ENCODE measurements at places on chromosomes 5 and 9.

GRCh38 chr9:83934569-83935275 is 13.5 kb upstream of the KIF27 start:
- DNase-seq: no peak

DNA sequence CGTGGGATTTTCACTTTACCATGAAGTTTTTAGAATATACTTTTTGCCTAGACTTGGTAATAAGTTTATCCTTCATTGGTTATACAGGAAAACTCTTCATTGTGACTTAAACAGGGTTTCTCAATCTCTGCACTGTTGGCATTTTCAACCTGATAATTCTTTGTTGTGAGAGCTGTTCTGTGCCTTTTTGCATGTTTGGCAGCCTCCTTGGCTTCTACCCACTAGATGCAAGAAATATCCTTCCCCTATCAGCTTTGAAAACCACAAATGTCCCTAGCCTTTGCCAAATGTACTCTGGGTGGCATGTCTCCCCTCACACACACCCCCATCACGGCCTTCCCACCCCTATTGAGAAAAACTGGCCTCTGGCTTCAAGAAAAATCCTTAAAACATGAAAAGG is 180.9 kb downstream of the ESM1 start:
- DNase-seq: no peak

- DNase-seq: no peak
Measured at GRCh38 chr5:58236498-58236897, 223.4 kb downstream of the PLK2 start.

GRCh38 chr9:89920951-89921350 is 316.1 kb downstream of the GADD45G start:
- no peak for DNase-seq

GRCh38 chr9:128120741-128121465 is 6.6 kb downstream of the PTGES2 start:
- no peak for DNase-seq

DNA sequence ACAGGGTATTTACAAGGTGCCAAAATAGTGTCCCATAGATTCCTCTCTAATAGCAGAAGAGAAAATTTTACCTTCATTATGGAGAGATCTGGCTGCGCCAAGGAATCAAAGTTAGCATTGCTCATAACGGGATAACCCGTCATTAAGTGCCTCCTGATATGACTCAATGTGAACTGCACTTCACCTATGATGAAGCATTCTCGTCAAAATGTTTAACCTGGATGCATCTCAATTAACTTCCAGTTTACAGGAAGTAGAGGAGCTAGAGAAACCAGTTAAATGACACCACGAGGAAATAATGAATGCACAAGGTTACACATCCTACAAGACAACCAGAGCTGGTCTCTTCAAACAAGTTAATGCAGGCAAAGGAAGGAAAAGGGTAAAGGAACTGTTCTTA is 17.2 kb downstream of the FBXW11 start:
- no peak for DNase-seq

GRCh38 chr5:40834391-40834848 is 602 bp downstream of the RPL37 start:
- no peak for DNase-seq

- no peak for DNase-seq
Measured at GRCh38 chr5:15495026-15495425, 5.0 kb upstream of the FBXL7 start.

DNA sequence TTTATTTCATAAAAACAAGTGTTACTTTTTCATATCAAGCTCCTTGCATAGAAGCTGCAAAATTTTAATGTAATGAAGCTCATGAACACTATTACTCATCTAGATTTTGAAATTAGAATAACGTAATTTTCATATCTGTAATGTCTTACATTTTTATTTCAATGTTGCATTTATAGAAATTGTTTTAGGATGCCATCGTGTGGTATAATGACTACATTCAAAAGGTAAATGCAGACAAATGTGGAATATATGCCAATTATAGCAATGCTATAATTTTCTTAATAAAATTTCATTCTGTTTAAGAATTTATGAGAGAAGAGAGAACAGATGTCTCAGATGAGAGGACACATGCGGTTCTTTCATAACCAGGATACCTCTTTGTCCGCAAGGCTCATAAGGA is 230.2 kb downstream of the TMEM232 start:
- DNase-seq: no peak

- DNase-seq: no peak
Measured at GRCh38 chr5:64594601-64595000, 88.8 kb downstream of the RGS7BP start.

DNA sequence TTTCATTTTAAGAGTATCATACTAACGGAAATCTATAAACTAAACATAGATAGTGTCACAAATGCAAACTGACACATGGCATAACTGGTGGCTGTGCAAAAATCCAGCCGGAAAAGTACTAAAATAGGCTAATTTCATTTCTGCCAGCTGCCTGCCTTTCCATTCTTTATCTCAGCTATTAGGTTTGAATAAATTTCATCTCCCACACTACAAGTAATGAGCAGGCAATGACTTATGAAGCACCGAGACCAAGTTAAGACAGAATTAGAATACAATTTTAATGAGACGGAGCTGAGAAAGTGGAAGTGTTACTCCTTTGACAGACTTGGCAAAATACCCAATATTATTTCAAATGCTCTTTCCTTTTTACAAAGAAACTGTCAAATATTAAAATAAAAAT is 258.8 kb upstream of the ZNF608 start:
- no peak for DNase-seq

Data from GDM1 (cell line).